Central memory CD8-positive, alpha-beta T cell (primary cell): ENCODE measurements at places on chromosomes 2 and 18.

DNA sequence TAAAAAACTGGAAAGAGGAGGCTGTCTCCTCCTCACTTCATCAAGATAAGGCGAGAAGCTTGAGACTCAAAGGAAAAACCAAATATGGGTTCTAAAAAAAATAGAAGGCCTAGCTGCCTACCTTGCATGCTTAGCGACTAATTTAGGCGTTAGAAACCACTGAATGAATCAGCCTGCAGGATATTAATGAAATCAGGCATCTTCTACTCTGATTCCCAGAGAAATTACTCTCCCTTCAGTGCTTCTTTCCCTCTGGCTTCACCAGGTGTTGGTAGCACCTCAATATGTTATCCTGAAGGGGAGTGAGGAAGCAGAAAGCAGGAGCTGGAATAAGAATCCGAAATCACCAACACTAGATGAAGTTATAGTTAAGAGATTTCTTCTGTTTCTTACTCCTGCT is 749.8 kb upstream of the NRXN1 start:
- DNase-seq: no peak

DNA sequence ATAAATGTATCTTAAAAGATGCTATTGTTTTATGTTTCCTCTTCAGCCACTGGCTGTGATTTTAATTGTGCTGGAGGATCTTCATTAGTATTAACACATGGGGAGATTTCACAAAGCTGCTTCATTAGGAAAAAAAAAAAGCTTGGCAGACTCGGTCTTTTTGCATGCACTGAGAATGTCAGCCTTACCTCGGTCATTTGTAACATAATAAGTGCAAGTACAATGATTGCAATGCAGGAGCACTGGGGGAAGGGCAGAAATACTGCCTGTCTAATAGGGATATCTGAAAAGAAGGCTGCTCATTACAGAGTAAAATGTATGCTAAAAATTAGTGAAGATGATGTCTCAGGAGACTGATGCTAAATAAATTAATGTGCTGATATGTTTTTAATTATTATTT is 1.3 kb upstream of the BAZ2B start:
- DNase-seq: no peak

GRCh38 chr2:173555833-173556232 is 201.2 kb downstream of the CDCA7 start:
- DNase-seq: no peak

- DNase-seq: no peak
Observed at GRCh38 chr2:146031158-146031557, 1511.2 kb upstream of the ZEB2 start.

GRCh38 chr2:100962366-100963025 is 39.6 kb upstream of the RPL31 start:
- DNase-seq: no peak

- no peak for DNase-seq
Observed at GRCh38 chr2:96108541-96109360, 7.6 kb downstream of the ADRA2B start.

- DNase-seq: peak; percentile 2
Observed at GRCh38 chr2:126749537-126749936, 93.6 kb downstream of the GYPC start.

DNA sequence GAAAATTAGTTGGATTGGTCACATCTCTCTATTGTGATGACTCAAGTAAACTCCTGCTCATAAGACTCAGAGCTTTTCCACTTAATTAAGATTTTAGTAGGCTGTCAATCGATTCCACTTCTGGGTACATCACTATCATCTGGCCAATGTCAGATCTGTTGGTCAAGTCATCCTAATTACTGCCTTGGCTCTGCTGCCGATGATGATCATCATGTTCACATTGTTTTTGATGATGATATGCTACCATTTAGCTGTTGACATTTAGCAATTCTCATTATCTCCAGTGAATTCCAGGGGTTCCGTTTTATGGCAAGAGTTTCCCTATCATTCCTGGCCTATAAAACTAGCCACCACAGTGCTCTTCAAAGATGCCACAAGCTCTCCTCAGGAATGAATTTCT is 253.4 kb downstream of the IKZF2 start:
- DNase-seq: no peak

GRCh38 chr18:63788447-63789096 is 13.4 kb downstream of the SERPINB7 start:
- DNase-seq: no peak

DNA sequence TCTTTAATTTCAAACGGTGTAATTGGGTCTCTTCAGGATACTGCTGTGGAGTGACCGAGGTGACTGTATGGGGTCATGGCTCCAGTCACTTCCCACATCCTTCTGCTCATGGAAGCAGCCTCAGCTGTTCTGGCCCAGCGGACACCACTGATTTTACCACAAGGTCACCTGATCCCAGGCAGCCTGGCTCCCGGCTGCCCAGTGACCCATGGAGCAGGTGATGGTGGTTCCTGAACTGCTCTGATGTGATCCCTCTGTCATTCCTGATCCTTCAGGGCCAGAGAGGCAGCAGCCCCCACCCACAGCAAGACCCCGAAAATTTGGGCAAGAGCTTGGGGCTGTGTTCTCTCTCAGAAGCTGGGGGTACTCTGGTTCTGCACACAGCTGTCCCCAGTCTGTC is 35.5 kb upstream of the HS6ST1 start:
- DNase-seq: no peak

GRCh38 chr18:37335409-37335736 is 230.2 kb downstream of the CELF4 start:
- DNase-seq: no peak

DNA sequence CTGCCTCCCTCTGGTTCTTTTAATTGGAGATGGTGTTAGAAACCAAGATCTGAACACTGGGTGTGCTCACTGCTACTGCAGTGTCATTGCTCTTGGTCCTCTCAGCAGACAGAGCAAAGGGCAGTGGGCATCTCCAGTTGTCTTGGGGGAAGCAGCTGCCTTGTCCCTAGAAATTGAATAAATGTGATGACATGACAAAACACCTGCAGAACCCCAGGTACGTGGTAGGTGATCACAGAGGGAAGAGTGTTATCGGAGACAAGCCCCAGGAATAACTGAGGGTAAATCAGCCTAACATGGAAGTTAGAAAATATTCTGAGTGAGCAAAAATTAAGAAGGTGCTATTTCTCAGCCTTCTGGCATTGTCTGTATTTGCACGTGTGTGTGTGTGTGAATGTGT is 311.9 kb upstream of the HDAC4 start:
- no peak for DNase-seq

DNA sequence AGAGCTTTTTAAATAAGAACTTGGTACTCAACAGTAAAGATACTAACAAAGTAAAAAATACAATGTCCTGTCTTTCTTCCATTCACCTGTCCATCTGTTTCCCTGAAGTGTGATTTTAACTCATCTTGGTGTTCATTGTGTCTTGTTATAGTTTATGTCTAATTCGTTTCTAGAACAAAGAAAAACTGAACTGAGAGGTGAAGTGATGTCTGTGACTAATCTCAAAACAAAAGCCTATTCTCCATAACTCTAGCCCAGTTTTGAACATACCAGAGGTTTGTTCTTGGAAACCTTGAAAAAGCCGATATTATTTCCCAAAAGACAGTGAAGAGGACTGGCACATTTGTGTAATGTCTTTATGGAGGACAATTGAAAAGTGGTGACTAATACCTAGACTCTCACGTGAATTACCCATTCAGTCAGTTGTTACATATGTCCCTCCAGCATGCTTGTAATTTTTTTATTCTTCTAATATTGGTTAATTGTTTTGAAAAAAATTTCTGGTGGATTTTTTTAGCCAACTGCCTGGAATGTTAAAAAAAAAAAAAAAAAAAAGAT is 725.8 kb downstream of the SATB2 start:
- DNase-seq: no peak

DNA sequence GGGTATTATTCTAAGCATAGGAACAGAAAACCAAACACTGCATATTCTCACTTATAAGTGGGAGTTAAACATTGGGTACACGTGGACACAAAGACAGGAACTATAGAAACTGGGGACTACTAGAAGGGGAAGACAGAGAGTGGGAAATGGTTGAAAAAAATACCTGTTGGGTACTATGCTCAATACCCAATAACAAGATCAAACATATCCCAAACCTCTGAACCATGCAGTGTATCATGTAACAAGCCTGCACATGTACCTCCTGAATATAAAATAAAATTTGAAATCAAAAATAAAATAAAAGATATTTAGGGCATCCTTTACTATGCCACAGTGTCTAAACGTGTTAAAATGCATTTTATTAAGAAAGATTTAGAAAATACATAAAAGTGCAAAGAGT is 221.0 kb upstream of the TFPI start:
- DNase-seq: no peak

DNA sequence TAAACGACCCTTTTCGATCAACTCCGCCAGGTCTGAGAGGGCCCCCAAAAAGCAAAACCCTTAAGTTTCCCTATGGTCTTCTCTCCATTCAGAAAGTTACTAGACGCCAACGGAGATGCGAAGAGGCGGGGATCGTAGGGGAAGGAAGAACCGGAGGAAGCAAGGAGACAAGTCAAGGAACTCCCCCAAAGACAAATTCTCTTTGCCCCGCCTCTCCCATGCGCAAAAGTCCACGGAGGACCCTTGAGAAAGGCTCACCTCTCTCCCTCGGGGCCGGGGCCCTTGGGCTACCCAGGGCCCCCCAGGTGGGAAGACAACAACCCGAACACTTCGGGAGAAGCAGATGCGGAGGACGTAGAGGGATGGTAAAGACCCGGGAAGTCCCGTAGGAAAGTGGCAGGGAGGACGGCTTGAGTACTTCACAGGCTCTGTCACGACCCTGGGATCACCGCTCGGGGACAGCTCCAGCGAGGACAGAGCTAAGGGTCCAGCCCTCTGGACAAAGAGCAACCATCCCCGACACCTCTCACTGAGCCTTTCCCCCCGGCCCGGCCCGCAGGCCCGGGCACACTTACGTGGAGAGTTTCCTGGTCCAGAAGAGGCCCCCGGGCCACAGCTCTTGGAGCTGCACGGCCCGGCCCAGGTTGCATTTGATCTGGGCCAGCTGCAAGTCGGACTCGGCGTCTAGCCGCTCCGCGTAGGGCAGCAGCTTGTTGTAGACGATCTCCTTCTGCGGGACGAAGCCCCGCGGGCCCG is 647 bp downstream of the PSME4 start:
- no peak for DNase-seq

DNA sequence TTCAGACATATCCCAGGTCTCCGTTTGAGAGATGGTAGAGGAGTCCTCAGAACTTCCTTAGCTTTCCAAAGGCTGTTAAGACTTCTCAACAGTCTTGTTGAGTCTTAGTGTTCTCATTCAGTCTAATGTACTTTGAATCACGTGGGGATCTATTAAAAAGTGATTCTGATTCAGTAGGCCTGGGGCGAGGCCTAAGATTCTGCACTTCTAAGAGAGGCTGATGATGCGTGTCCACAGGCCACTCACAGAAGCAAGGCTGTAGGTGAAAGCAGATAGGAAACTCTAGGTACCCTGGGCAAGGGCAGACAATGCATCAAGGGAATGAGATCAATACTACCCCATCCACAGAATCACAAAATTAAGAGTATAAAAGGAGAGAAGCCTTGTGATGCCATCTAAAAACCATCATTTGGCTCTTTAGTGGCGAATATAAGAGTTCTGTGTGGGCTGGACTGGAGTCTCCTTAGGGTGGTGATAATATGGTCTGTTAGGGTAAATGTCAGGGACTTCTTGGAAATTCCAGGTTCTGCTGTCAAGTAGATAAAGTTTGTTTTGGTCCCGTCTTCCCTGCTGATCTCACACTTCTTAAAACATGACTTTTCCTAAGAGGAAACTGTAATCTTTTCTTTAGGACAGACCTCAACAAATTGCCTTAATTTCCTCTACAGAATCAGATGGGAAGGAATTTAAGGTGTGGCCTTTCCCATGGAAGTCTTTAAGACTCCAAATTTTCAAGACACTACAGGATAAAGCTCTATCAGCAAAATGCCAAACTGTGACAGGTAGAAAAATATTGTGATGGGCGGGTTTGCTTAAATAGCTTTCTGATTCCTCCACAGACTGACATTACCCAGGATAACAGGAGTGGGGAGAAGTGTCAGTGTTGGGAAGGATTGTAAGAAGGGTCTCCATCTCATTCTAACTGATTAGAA is 45.7 kb upstream of the NEMP2 start:
- no peak for DNase-seq

GRCh38 chr2:179654806-179655205 is 206.6 kb downstream of the ZNF385B start:
- no peak for DNase-seq

GRCh38 chr2:76851000-76851399 is 671.2 kb downstream of the LRRTM4 start:
- DNase-seq: no peak

DNA sequence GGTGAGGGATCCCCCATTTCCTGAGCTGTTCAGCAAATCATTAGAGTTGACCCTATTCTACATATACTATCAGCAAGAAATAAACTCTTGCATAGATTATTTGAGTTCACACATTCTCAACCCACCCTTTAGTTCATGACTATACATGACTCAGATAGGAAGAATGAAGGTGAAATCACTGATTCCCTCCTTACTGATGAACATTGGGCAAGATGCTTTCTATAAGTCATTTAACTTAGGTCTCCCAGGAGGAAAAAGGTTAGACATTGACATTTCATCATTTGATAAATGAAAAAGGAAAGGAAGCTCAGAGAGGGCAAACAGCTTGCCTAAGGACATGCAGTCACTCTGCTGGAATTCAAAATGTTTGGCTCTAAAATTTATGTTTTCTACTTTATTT is 408.0 kb downstream of the TMEM182 start:
- DNase-seq: no peak

GRCh38 chr2:223161873-223162458 is 110.0 kb downstream of the KCNE4 start:
- no peak for DNase-seq

DNA sequence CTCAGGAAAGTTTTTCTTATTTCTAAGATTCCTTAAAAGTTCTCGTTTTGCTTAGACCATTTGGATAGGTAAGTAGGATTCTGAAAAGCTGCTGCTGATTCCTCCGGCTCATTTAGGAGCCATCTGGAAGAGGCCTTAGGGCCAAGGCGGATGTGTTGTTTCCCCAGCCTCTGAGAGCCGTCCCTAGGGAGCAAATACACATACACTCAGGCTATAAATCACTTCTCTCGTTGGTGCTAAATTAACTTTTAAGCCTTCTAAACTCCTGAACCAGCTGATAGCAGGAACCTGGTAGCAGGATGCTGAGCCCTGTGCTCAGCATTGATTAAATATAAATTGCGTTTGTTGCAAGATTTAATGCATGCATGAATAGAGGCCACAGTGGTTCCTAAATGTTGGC is 109.8 kb downstream of the ADCYAP1 start:
- no peak for DNase-seq

GRCh38 chr2:98464772-98465310 is 20.2 kb downstream of the INPP4A start:
- DNase-seq: no peak

- DNase-seq: no peak
Observed at GRCh38 chr2:53715568-53715967, 52.0 kb upstream of the CHAC2 start.

GRCh38 chr2:200860092-200860795 is 4.2 kb downstream of the CLK1 start:
- DNase-seq: no peak

DNA sequence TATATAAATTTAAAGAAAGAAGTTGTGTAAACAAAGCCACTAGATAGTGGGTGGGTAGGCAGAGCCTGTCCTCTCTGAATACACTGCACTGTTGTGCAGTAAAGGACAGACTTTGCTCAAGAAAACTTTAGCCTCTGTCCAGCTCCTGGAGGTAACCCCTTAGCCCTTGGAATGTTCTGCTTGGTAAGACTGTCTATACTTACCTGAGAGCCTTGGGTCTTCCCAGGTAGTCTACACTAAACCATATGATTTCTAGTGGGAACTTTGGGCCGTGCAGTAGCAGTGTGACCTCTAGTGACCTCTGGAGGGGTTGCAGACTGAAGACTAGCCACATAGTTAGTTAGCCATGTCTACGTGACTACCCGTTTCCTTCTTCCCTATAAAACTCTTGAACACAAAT is 678.3 kb upstream of the NRXN1 start:
- DNase-seq: no peak
